Activated CD4-positive, alpha-beta memory T cell treated with anti-CD3 and anti-CD28 coated beads, Interleukin-2, amount 10 ng/mL, durations not matched to agents 7 days and 5 days (primary cell): ENCODE measurements at places on chromosomes 12 and 14. TPM values are rescaled to one million over a fixed set of nuclear protein-coding genes. Genes with fewer than 3 reads are reported as not detected.

- no peak overlapping the region for H3K27ac ChIP-seq
- peaks cover 3% of the 10 kb centered on the region for H3K27me3 ChIP-seq
- H3K4me3 ChIP-seq, result no peak overlapping the region
- no peak for DNase-seq
These were observed 266.8 kb downstream of the TTC6 start for GRCh38 chr14:37862263-37862662.

DNA sequence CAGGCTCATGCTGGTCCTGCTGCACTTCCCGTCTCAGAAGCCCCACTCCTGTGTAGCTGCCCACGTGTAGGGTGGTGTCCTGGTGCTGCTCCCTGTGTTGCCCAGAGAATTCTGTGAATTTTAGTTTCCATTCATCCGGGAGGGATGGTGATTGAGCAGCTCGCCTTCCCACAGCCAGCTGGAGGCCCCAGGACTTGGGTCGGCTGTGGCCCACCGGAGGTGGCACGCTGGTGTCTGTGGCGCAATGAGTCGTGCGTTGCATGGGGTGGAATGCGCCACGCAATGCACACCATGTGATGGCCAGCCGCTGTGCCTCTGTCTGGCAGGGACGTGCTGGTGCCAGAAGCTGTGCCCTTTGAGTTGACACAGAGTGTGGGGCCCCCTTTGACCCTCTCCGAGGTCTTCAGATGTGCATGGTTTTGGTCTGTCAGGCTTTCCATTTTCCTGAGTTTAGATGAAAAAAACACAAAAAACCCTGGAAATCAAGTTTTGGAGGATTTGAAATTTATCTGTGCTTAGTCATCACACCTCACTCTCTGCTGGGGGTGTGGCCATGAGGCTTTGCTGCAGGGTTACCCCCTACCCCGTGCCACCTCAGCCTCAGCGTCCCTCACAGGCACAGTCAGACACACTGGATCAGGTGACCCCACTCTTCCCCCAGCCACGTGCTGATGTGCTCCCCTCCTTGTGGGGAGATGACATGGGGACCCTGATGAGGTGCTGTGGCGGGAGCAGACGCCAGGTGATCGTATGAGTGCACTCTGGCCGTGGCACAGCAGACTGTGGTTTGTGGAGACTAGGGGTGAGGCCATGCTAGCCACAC is 64.6 kb downstream of the EP400 start:
- H3K4me3 ChIP-seq, result no peak overlapping the region
- H3K27me3 ChIP-seq, result no peaks in the 10 kb centered on the region
- H3K27ac ChIP-seq, result no peak overlapping the region
- DNase-seq, result no peak
- no peaks in the 10 kb centered on the region for H3K4me1 ChIP-seq

- H3K36me3 ChIP-seq, result no peaks in the 10 kb centered on the region
- no peak overlapping the region for H3K4me3 ChIP-seq
- peaks cover 2% of the 10 kb centered on the region for H3K4me1 ChIP-seq
- H3K27me3 ChIP-seq, result peaks cover 4% of the 10 kb centered on the region
- H3K27ac ChIP-seq, result no peak overlapping the region
These were observed 8.7 kb downstream of the DACT1 start for GRCh38 chr14:58646479-58646878.

DNA sequence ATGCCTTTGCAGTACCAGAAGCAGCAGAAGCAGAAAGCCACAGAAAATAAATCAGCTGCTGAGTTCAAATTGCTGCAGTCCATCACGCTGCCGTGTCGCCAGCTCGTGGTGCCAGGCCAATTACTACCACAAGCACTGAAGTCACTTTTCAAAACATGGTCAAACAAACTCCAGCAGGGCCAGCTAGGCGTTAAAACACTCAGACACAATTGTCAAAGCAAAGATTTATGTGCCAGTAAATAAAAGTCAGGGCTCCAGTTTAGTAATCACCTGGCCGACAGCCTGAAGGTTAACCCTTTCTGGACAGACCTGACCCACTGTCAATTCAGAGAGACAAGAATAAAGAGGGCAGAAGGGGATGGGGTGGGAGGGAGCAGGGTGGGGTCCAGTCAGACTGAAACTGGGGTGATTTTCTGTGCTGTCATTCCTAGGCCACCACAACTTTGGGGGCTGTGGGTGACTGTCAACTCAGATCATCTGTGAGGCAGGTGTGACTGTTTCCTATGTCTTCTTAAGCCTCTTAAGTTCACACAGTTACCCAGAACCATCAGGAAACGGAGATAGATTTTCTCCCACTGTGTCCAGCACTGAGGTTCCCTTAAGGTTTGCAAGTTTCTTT is 109.8 kb upstream of the FUT8 start:
- peaks cover 7% of the 10 kb centered on the region for H3K36me3 ChIP-seq
- DNase-seq, result peak; percentile 64
- H3K27ac ChIP-seq, result peak overlapping the region; percentile 44

DNA sequence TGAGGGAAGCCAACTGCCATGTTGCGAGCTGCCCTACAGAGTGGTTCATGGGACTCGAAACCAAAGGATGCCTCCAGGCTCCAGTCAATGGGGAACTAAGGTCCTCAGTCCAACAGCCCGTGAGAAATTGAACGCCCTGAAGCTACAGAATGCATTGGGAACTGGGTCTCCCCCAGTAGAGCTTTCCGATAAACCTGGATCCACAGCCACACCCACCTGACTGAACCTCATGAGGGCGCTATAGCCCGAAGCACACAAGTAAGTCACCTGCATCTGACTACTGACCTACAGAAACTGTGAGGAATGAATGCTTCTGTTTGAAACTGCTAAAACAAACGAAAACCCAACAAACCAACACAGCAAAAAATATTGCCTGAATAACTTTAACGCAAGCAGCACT is 1297.7 kb downstream of the AACS start:
- H3K4me1 ChIP-seq, result no peaks in the 10 kb centered on the region
- no peak overlapping the region for H3K4me3 ChIP-seq

GRCh38 chr12:42652048-42652447 is 62.5 kb upstream of the PRICKLE1 start:
- H3K4me3 ChIP-seq, result no peak overlapping the region
- no peak for DNase-seq
- no peaks in the 10 kb centered on the region for H3K36me3 ChIP-seq
- H3K27me3 ChIP-seq, result no peaks in the 10 kb centered on the region
- H3K4me1 ChIP-seq, result no peaks in the 10 kb centered on the region
- H3K27ac ChIP-seq, result no peak overlapping the region

DNA sequence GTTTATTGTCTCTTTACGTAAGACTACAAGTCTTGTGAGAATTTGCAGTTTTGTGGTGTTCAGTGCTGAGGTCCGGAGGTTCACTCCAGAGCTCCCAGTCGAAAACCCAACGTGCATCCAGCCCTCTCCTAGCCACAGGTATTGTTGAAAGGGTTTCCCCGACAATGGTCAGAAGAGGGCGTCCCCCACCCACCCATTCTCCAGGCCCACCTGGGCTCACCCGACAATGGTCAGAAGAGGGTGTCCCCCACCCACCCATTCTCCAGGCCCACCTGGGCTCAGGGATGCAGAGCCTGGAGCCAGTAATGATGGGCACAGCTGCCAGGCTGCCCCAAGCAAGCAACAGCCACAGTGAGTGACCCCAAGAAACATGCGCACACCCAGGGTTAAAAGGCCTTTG is 126.8 kb upstream of the EVL start:
- no peak overlapping the region for H3K4me3 ChIP-seq
- no peak for DNase-seq
- H3K27ac ChIP-seq, result no peak overlapping the region
- no peaks in the 10 kb centered on the region for H3K36me3 ChIP-seq
- no peaks in the 10 kb centered on the region for H3K4me1 ChIP-seq

GRCh38 chr14:39957290-39957689 is 525.1 kb upstream of the FBXO33 start:
- no peaks in the 10 kb centered on the region for H3K27me3 ChIP-seq
- no peak for DNase-seq
- no peak overlapping the region for H3K4me3 ChIP-seq
- H3K4me1 ChIP-seq, result no peaks in the 10 kb centered on the region
- H3K36me3 ChIP-seq, result no peaks in the 10 kb centered on the region

DNA sequence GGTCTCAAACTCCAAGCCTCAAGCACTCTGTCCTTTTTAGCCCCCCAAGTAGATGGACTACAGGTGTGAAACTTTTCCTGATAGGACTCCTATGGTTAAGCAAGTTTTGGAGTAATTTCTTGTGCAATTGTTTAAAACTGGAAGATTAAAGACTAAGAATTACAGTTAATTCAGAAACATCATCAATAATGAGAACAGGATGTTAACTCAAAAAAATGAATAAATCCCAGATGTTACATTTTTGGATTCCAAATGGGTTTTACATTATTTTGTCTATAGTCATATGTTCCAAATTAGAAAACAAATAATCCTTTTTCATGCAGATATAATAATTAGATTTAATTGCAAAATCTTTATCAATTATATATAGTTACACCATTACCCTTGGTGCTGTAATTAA is 24.4 kb upstream of the KITLG start:
- no peak for DNase-seq
- H3K4me3 ChIP-seq, result no peak overlapping the region
- no peak overlapping the region for H3K27ac ChIP-seq
- no peaks in the 10 kb centered on the region for H3K36me3 ChIP-seq

DNA sequence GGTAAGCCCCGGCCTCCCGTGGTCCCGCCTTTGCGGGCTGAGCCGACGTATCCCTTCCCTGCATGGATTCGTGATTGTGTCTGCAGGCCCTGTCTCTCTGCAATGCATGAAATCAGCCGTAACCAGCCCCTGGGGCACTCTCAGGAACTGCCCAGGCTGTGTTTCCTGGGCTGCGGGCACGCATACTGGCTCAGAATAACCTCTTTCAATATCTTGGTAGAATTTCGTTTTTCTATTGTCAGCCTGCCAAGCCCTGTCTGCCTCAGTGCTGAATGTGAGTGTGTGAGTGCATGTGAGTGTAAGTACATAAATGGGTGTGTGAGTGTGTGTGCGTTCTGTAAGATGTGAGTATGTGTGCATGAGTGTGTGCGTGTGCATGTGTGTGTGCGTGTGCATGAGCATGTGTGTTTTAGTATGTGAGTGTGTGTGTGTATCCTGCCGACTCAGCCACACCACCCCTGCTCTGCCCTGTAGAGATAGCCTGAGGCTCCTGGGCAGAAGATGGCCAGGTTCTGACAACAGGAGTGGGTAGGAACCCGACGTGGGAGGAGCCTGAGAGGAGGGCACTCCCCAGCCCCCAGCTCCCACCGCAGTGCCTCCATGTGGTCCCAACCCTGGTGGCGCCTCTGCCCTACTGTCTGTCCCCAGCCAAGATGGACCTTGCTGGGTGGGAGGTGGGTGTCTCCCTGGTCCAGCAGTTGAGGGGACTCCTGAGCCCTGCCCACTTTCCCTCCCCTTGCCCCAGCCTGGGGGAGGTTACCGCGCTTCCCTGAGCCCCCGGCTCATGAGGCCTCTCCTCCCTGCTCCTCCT is 268.8 kb downstream of the ADGRD1 start:
- no peak overlapping the region for H3K27ac ChIP-seq
- H3K36me3 ChIP-seq, result no peaks in the 10 kb centered on the region
- H3K4me1 ChIP-seq, result peaks cover 5% of the 10 kb centered on the region
- H3K27me3 ChIP-seq, result no peaks in the 10 kb centered on the region
- no peak overlapping the region for H3K4me3 ChIP-seq

DNA sequence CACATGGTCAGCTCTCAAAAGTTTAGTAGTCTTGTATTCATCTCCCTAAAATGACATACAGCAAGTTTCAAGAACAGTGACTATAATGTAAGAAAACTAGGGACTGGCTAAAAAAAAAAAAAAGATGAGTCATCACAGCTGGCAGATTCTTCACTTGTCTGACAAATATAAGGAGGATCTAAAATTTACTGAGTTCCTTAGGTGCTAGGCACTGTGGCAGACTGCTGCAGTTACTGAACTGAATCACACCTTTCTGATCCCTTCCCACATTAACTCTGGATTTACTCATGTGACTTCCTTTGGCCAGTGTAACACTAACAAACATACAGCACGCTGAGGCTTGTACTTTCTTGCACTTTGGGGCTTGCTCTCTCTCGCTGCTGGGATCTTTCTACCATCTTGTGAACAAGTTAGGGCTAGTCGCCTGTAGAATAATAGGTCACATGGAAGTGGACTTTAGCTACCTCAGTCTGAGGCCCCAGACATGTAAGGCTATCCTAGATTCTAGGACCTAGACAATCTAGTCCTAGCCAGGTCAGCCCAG is 32.1 kb downstream of the BAZ1A start:
- no peaks in the 10 kb centered on the region for H3K27me3 ChIP-seq
- peak overlapping the region; percentile 4 for H3K4me3 ChIP-seq
- H3K27ac ChIP-seq, result peak overlapping the region; percentile 76
- H3K4me1 ChIP-seq, result peaks cover 21% of the 10 kb centered on the region

GRCh38 chr12:52228931-52229330 is 4.1 kb upstream of the KRT7 start:
- H3K27me3 ChIP-seq, result peaks cover 75% of the 10 kb centered on the region
- no peaks in the 10 kb centered on the region for H3K36me3 ChIP-seq
- H3K4me1 ChIP-seq, result peaks cover 2% of the 10 kb centered on the region
- H3K4me3 ChIP-seq, result no peak overlapping the region
- DNase-seq, result no peak

DNA sequence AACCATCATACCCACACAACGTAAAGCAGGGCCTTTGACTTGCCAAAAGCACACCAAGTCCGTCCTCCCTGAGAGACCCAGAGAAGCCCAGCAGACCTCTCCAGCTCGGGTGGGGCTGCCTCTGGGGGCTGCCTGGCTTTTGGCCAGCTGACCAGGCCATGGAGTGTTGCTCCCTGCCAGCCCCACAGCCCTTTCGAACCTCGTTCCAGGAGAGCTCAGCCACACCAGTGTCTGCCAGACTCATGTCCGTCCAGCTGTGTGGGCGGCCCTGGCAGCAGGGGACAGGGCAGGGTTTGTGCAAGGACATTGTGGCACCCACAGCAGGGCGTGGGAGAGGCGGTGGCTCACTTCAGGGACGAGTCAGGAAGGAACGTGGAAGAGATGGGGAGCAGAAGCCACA is 22.6 kb upstream of the IRF2BPL start:
- H3K27ac ChIP-seq, result no peak overlapping the region
- peaks cover 4% of the 10 kb centered on the region for H3K36me3 ChIP-seq
- H3K4me3 ChIP-seq, result no peak overlapping the region
- H3K27me3 ChIP-seq, result peaks cover 2% of the 10 kb centered on the region
- no peak for DNase-seq

RILPL2 gene
- 8.9 TPM for total RNA-seq

MDGA2 gene
- not detected for total RNA-seq

LRRC10 gene
- total RNA-seq, result not detected

DNA sequence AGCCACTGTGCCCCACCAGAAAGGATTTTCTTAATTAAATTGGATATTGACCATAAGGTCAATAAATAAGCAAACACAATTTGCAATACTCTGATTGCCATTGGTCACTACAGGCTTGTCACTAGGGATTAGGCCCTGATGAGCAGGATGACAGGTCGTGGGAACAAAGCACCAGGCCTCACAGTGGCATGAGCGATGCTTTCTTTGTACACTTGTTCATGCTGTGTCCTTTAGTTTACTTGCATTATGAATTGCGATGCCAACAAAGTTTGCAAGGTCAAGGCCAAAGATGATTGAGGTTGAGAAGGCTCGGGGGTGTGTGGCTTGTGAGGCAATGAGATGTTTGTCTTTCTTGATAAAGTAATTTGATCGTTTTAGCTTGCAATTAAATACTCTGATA is 136.0 kb downstream of the TTC8 start:
- no peak for DNase-seq
- no peaks in the 10 kb centered on the region for H3K4me1 ChIP-seq
- H3K27me3 ChIP-seq, result peaks cover 3% of the 10 kb centered on the region
- H3K36me3 ChIP-seq, result no peaks in the 10 kb centered on the region

GRCh38 chr14:49892301-49892635 is 614 bp upstream of the ARF6 start:
- peaks cover 45% of the 10 kb centered on the region for H3K36me3 ChIP-seq
- DNase-seq, result peak; percentile 56
- H3K4me1 ChIP-seq, result peaks cover 22% of the 10 kb centered on the region
- no peaks in the 10 kb centered on the region for H3K27me3 ChIP-seq

- no peak for DNase-seq
- H3K4me3 ChIP-seq, result no peak overlapping the region
- no peaks in the 10 kb centered on the region for H3K36me3 ChIP-seq
- H3K4me1 ChIP-seq, result no peaks in the 10 kb centered on the region
- H3K27me3 ChIP-seq, result peaks cover 2% of the 10 kb centered on the region
These were observed 156.6 kb upstream of the EGLN3 start for GRCh38 chr14:34107441-34107840.

PRIMA1 gene
- not detected for total RNA-seq
